Brain pericyte (primary cell): ENCODE measurements at places on chromosomes 2 and 18.

DNA sequence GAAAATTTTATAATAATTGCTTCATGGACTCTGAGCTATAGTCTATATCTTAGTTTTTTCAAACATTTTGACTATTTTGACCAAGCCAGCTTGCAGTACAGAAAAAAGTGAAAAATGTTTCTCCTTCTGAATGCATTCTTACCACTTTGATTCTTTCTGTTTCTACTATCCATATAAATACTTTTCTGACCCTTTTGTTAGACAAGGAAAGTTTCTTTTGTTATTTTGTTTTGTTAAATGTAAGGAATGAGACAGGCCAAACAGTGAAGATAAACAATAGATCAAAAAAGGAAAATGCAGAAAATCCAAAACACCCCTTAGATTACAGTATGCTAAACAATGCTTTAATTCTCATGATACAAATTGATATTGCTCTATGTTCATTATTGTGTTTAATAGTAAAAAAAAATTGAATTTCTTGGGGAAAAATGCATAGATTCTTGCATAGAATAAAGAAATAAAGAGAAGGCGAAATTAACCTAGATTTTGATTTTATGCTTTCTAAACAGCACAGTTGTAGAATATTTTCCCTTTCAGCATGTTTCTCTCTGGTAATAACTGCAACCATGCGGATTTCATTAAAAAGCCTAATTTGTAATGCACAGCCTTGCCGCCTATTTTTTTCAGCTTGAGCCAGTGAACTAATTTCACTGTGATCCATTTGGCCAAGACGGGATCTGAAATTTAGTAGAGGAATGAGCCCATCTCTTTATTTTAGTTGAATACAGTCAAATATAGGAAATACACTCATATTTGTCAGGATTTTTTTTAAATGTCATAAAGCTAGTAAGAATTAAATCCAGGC is 976 bp downstream of the TNFAIP6 start:
- DNase-seq: no peak

- no peak for DNase-seq
These were observed 648 bp upstream of the LYPD6B start for GRCh38 chr2:149037851-149038250.

DNA sequence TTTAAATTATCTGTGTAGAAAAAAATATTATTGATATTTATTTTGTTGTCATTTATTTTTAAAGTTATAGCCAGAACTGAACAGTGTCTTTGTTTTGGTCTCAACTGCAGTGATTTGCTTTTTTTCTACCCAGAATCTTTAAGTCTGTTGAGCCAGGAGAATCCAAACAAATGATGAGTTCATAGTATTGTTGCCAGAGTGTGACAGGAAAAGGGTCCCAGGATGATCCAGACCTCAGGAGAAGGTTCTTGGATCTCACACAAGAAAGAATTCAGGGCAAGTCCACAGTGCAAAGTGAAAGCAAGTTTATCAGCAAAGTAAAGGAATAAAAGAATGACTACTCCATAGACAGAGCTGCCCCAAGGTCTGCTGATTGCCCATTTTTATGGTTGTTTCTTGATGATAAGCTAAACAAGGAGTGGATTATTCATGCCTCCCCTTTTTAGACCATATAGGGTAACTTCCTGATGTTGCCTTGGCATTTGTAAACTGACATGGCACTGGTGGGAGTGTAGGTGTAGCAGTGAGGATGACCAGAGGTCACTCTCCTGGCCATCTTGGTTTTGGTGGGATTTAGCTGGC is 127.1 kb downstream of the AGPS start:
- DNase-seq: no peak

DNA sequence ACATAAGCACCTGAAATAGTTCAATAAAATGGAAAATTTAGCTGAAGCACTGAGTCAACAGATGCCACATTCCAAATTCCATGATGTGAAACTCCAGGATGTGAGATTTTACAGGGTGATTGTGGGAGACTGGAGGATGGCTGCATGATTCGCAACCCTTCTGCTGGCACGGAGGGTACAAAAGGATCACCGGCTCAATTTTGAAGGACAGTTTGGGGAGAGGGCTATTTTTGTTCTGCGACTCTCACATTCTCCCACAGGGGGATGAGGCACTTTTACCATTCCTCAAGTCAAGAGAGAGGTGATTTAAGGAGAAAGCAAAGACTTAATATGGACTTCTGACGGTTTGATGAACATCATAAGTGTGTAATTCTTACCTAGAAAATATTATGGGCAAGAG is 138.1 kb upstream of the CWC22 start:
- no peak for DNase-seq

DNA sequence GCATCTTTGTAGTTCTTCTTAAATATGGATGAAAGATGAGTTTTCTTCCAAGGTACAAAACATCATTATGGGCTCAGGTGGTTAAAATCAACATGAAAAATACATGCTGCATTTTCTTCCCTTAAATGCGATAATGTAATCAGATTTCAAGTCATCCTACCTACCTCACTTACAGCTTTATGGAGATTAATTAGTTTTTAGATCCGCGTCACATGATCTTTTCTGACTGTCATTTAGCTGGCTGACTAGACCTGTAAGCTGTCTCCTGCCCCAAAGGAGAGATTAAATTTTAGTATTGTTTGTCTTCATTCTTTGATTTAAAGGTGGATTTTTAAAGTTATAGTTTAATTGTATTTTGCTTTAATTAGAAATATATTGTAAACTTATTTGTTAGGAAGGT is 678.0 kb upstream of the ZEB2 start:
- DNase-seq: no peak
